ENCODE measurements at places on chromosomes 6 and 20. TPM values are rescaled to one million over a fixed set of nuclear protein-coding genes. Genes with fewer than 3 reads are reported as not detected.

CRIP3 gene
- not detected for total RNA-seq

CCM2L gene
- under 0.01 TPM for total RNA-seq

GMPR gene
- 8.1 TPM for total RNA-seq

CD24 gene
- 1.2 TPM for total RNA-seq

All from uterine smooth muscle cell (primary cell).